ENCODE measurements at places on chromosomes 7 and 10. TPM values are rescaled to one million over a fixed set of nuclear protein-coding genes. Genes with fewer than 3 reads are reported as not detected.

GRCh38 chr7:24356718-24357386 is 72.9 kb downstream of the NPY start:
- H3K27me3 ChIP-seq = no peaks in the 10 kb centered on the region
- H3K27ac ChIP-seq = no peak overlapping the region
- H3K4me1 ChIP-seq = no peaks in the 10 kb centered on the region
- H3K36me3 ChIP-seq = no peaks in the 10 kb centered on the region
- no peak overlapping the region for H3K4me3 ChIP-seq

The MYH16 gene
- total RNA-seq = not detected

DNA sequence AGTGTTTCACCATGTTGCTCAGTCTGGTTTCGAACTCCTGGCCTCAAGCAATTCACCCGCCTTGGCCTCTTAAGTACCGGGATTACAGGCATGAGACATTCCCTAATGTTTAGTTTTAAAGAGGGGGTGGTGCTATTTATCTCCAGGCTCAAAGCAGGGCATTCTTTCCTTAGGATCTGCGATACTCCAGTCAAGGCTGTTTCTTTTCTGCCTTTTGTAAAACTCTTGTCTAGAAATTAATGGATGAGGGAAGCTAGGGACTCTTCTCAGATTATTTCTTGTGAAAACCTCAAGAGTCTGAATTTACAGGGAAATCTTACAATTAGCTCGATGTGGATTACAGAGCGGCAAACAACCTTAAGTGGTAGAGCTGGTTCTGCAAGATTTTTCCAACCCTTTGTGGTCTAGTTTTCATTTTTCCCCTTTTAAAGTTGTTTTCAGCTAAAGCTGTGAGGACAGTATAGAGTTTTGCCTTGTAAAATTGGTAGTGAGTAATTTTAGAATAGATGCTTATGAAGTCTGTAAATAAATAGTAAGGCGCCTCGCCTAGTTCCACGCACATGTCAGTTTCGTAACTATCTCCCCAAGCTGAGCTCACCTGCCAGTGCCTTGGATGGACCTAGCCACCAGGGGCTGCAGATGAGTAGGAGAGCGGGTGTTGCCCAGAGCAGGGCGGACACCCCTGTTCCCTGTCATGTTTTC is 53.1 kb downstream of the CUX1 start:
- H3K4me1 ChIP-seq = peaks cover 33% of the 10 kb centered on the region
- no peaks in the 10 kb centered on the region for H3K27me3 ChIP-seq
- H3K36me3 ChIP-seq = no peaks in the 10 kb centered on the region
- peak overlapping the region; percentile 66 for H3K27ac ChIP-seq
- H3K4me3 ChIP-seq = 0 out of 2 replicates have a peak overlapping the region, but pooled peaks have one; percentile 3
- DNase-seq = no peak

DNA sequence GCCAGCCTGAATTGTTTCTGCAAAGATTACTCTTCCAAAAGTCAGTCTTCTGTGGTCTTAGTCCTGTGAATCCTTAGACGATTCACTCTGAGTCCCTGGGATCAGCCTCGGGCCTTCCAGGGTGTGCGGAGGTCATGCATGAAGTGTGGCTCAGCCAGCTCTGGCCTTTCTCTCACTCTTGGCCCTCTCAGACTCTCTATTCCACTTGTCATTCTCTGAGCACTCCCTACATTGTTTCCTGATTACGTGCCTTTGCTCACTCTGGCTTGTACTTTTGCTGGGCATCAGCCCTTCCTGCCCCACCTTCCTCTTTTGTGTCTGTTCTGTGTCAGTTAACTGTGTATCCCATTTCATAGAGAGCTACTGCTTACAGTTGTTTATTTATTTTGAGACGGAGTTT is 36.0 kb downstream of the CCNY start:
- no peak overlapping the region for H3K4me3 ChIP-seq
- no peaks in the 10 kb centered on the region for H3K36me3 ChIP-seq
- H3K27me3 ChIP-seq = no peaks in the 10 kb centered on the region
- peaks cover 4% of the 10 kb centered on the region for H3K4me1 ChIP-seq
- no peak overlapping the region for H3K27ac ChIP-seq

The ZNF425 gene
- 4.0 TPM for total RNA-seq

- H3K4me1 ChIP-seq = no peaks in the 10 kb centered on the region
- H3K36me3 ChIP-seq = no peaks in the 10 kb centered on the region
- H3K27ac ChIP-seq = no peak overlapping the region
- H3K27me3 ChIP-seq = no peaks in the 10 kb centered on the region
Observed at GRCh38 chr7:108824840-108825580, 255.3 kb downstream of the DNAJB9 start.

DNA sequence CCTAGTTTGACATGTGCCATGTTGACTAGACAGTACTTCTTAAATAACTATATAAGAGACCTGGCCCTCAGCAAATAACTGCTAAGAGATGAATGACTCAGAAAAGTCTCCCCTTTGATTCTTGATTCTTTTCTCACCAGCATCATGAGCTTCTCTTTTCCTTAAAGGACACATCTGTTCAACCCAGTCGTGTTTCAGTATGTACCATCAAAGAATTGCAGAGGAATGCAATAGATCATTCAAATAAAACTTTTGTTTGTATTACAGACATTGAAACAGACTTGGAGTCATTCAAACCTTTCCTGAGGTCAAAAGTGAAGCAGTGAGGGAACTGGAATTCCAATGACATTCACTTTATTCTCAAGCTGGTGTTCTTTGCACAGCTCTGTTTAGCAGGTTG is 598.3 kb upstream of the GHITM start:
- no peaks in the 10 kb centered on the region for H3K36me3 ChIP-seq
- no peaks in the 10 kb centered on the region for H3K4me1 ChIP-seq
- DNase-seq = no peak
- no peaks in the 10 kb centered on the region for H3K27me3 ChIP-seq

Measured in H1 (cell line).